Psoas muscle (tissue), 8 donors: ENCODE measurements at places on chromosomes 4 and X.

DNA sequence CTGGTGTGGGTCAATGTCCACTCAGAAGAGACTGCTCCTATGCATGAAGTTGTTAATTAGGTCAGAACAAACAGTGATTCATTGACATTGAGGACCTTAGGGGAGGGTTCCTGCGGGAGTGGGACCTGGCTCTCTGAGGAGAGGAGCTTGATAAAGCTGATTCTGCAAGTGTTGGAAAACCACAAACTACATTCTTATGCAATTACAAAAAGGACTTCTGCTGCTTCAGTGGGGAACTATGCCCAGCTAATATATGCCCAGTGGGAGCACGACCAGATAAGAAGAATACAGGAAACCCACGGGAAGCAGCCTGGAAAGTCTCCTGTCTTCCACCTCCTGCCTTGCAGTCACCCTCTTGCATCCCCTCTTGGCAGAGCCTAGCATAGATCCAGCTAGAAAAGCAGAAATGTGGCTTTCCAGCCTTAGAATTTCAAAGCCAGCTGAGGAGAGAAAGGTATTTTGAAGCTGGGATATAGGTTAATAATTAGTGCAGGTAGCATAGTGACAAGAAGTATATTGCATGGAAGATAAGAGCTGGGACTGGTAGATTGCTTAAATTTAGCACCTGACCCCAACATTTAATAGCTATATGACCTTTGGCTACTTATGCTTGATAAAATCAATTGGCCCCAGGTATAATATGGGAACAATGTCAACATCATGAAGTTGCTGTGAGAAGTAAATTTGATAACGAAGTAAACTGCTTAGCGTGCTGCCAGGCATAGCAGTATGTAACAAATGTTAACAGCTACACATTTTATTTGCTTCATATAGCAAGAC is 34.9 kb upstream of the UGT8 start:
- no peak for DNase-seq

DNA sequence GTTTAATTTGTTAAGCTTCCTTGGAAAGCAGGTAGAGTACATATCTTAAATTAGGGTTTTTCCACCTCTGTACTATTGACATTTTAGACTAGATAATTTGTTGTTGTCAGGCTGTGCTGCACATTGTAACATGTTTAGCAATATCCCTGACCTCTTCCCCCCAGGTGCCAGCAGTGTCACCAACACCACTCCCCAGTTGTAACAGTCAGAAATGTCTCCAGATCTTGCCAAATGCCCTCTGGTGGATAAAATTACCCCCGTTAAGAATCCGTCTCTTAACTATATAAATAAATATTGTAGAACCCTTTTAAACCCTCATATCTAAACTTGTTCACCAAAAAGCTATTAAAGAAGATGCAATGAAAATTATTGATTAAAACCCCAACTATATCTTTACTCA is 161.5 kb downstream of the ARHGAP6 start:
- no peak for DNase-seq

DNA sequence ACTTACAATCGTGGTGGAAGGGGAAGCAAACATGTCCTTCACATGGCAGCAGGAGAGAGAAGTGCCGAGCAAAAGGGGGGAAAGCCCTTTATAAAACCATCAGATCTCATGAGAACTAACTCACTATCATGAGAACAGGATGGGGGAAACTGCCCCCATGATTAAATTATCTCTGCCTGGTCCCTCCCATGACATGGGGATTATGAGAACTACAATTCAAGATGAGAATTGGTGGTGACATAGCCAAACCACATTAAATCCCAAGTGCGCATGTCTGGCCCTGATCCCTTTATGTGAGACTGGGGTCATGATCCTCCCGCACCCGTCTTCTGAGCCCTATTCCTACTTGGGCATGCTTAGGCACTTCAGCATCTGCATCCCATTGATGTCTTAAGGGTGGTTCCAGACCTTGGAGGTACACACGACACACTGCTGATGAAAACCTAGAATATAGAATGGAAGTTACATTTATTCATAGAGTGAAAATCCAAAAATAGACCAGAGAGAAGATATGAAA is 116.0 kb downstream of the PTTG2 start:
- DNase-seq = no peak

- DNase-seq = no peak
Observed at GRCh38 chr4:168796362-168797106, 213.5 kb downstream of the CBR4 start.
